Stimulated activated CD4-positive, alpha-beta T cell treated with anti-CD3 and anti-CD28 coated beads, Interleukin-4, amount 100 ng/mL, for 24 hours (primary cell): ENCODE measurements at places on chromosomes 5 and 9.

- DNase-seq = peak; percentile 7
Observed at GRCh38 chr5:107570805-107571531, 99.8 kb downstream of the EFNA5 start.

GRCh38 chr9:131104016-131104740, 7.8 kb downstream of the AIF1L start:
- DNase-seq = no peak

GRCh38 chr5:156971848-156972525, 9.0 kb upstream of the TIMD4 start:
- DNase-seq = no peak

GRCh38 chr9:85630676-85631075, 111.1 kb downstream of the AGTPBP1 start:
- DNase-seq = no peak

DNA sequence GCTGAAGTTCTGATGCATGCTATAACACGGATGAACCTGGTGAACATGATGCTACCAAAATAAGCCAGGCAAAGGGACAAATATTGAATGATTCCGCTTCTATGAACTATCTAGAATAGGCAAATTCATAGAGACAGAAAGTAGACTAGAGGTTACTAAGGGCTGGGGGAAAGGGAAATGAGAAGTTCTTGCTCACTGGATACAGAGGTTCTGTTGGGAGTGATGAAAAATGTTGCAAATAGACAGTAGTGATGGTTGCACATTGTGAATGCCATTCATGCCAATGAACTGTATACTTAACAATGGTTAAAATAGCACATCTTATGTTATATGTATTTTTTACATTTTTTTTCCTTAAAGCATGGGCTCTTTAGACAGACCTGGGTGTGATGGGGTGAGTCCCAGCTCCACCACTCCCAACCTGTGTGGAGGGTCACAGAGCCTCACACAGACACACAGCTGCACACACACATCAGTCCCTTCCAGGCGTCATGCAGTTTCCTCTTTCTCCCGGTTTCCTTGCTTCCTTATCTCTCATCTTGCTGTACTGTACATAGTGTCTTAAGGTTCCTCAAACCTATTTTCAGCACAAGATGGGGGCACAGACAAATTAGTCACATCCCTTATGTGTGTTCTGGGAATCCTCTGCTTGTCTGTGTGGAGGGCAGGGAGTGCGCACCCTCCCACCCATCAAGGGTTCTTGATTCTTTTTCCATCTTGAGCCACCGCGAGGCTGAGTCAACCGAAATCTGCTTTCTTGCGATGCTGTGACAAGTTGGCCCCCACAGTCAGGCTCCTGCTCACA, 192.9 kb downstream of the CRB2 start:
- peak; percentile 78 for DNase-seq

GRCh38 chr9:99748676-99749075, 73.0 kb upstream of the NR4A3 start:
- DNase-seq = no peak

DNA sequence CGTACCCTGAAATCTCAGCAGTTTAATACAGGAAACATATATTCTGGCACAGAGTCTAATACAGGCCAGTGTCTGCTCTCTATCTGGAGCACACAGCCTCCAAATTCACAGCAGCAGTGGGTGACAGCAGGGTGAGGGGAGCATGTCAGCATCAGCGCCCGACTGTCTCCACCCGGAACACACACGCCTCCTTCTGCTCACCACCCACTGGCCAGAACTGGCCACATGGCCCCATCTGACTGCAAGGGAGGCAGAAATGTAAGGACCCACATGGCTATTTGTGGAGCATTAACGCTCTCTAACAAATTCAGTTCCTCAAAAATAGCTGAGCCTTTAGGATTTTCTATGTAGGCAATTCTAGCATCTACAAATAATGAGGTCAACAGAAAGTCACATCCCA, 24.6 kb downstream of the UBE2QL1 start:
- no peak for DNase-seq

DNA sequence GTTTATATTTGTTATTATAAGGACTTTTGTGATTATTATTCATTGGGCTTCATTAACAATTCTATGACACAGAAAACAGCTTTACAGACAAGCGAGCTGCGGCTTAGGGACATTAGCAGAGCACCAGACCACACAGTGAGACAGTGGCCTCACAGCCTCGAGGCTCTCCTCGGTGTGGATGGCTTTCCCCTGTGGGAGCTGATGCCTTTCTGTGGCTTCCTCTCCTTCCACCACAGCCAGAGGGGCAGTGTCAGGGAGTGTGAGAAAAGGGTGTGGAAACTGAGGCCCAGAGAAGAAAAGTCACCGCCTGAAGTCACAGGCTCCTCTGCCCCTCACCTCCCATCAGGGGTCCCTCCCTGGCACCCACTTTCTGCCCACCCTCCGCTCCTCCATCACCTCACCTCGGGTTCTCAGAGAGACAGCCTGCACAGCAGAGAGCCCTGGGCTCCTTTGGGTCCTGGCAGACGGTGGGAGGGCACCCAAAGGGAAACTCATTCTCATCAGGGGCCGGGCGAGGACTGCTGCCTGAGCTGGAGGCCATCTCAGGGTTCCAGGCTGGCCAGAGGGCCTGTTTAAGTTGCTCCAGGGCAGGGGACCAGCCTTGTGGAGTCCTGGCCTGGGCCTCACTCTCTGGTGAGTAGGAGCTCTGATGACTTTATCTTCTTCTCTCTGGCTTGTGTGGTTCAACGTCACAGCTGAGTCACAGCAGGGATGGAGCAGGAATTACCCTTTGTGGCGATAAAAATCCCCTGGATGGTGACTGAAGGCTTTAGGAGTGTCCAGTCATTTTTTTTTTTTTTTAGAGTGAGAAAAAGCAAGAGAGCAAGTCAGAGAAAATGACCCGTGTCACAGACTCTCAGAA, 830 bp downstream of the TRAF1 start:
- DNase-seq = peak; percentile 88

GRCh38 chr5:57184322-57184721, 10.5 kb downstream of the GPBP1 start:
- no peak for DNase-seq

- no peak for DNase-seq
Observed at GRCh38 chr9:134293611-134294152, 32.6 kb upstream of the RXRA start.

- DNase-seq = no peak
Observed at GRCh38 chr9:110592044-110592830, 12.7 kb upstream of the SVEP1 start.

- no peak for DNase-seq
Observed at GRCh38 chr5:88685591-88686541, 197.1 kb downstream of the MEF2C start.

- no peak for DNase-seq
Observed at GRCh38 chr9:73155377-73155776, 3.7 kb downstream of the ANXA1 start.

DNA sequence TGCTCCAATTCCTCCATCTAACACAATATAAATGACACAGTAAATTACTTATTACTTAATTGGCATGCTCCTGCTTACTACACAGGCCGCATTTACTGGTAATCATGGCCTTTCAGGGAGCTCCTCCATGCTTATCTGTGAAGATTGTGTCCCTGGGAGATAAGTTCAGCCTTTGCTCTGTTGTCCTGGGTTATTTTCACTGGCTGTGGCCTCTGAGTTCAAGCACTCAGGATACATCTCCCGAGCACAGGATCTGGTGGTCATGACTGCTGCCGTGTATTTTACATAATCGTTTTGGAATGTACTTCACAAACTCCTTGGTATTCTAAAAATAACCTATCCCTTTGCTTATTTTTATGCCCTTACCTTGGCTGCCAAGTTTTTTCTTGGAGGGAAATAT, 215.7 kb downstream of the ICE1 start:
- no peak for DNase-seq

GRCh38 chr5:73668486-73669111, 42.6 kb downstream of the ARHGEF28 start:
- no peak for DNase-seq

GRCh38 chr5:41876678-41877077, 6.5 kb upstream of the OXCT1 start:
- DNase-seq = no peak

DNA sequence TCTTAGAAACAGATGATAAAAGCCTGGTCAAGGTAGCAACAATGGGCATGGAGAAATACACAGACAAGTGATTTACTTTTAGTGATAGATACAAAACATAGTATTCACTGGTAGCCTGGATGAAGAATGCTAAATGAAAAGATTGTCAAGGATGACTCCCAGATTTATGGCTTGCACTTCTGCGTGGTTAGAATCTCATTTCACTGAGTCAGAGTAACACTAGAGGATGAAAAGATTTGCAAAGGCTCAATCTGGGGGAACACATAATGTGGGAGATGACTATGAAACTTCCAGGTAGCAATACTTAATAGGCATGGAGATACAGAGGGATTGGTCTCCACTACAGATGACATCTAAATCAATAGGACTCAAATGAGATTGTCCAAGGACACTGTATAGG, 38.4 kb downstream of the AGTPBP1 start:
- no peak for DNase-seq

GRCh38 chr9:127777368-127777980, 992 bp downstream of the SH2D3C start:
- DNase-seq = no peak

DNA sequence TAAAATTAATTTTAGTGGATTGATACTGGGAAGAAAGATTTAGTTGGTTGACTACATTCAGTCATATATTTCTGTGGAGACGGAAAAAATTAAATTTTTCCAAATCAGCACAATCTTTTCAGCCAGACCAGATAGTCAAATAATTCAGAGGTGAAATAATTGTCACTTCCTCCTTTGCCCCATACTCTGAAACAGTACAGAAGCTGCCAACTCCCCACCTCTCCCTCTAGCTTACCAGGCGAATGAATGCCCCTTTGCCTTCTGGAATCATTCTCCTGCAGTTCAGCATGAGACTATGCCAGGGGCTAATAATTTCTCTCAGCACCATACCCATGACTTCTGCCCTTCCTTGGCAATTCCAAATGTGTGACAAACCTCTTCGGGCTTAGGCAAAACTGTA, 43.5 kb downstream of the EBF1 start:
- no peak for DNase-seq

- DNase-seq = no peak
Observed at GRCh38 chr9:123611226-123611625, 255.2 kb downstream of the CRB2 start.

GRCh38 chr5:171418982-171419687, at the start of gene FGF18:
Gene FGF18, plus strand, starts transcription at chr5:171419647. Its CDS starts 553 bp downstream, at chr5:171420200.
- DNase-seq = peak; percentile 34

GRCh38 chr9:117624106-117624505, 80.1 kb upstream of the TLR4 start:
- DNase-seq = no peak

DNA sequence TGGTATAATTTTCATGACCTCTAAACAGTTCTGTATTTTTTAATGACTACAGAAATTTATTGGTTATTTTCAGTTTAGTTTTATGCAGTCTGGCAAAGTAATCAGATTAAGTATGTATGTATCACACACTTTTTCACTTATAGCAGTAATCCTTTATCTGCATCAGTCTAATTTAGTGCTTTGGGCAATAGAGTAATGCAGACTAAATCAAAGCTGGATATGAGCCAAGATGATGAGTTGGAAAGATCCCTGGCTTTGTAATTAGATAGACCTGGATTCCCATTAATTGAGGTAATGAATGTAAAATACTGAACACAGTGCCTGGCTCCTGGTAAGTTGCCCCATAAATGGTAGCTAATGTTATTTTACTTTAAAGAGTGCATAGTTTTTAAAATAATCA, 215.4 kb upstream of the TLX3 start:
- no peak for DNase-seq

- no peak for DNase-seq
Observed at GRCh38 chr9:95455714-95456113, 61.1 kb downstream of the PTCH1 start.

DNA sequence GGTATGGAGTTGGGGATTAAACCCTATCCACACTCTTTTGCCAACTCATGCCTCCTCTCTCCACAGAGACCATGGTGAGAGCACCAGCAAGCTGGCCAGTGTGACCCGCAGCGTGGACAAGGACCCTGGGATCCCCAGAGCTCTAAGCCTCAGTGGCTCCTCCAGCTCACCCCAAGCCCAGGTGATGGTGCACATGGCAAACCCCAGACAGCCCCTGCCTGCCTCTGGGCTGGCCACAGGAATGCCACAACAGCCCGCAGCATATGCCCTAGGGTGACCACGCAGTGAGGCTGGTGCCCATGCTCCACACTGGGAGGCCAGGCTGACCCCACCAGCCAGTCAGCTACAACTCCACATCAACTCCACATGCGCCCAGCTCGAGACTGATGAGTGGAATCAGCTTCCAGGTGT, 11.5 kb upstream of the CARD19 start:
- no peak for DNase-seq

DNA sequence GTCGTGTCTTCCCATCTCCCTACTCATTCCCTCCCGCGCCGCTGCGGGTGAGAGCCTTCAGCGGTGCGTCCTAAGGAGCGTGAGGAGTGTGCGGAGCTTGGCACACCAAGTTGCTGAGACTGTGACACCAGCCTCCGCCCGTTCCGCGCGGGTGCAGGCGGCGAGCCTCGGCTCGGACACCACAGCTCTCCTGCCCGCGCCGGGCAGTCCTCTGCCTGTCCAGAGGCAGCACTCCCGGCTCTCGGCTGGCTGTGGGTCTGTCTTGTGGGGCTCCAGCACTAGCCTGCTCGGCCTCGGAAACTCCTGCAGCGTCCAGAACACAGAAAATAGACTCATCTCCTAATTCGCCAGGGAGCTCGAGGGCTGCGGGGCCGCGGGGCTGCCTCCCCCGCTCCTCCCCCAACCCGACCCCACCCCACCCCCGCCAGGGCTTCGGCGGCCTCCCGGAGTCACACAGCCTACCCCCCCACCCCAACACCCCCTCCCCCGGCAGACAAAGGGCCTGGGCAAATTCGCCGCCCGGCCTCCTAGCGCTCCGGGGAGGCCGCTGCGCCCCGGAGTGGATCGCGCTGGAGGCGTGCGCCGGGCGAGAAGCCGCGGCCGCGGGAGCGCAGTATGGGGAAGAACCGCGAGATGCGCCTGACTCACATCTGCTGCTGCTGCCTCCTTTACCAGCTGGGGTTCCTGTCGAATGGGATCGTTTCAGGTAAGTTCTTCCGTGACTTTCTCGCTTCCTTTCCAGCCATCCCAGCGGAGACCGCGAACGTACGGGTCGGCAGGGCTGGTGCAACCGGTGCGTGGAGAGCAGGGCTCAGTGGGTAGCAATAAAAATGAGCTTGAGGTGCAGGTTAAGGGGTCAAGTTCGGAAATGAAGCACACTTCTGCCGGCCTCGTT, at the start of gene ADAMTS19:
ADAMTS19 (plus strand) TSS at position 522 of the 895 bp plus-strand sequence; CDS start at position 616, 94 bp downstream.
- DNase-seq = no peak

GRCh38 chr5:172870715-172871461, 36.8 kb downstream of the ERGIC1 start:
- DNase-seq = no peak

GRCh38 chr5:100828071-100828897, 74.8 kb downstream of the ST8SIA4 start:
- DNase-seq = peak; percentile 25

GRCh38 chr5:58011301-58011700, 448.6 kb downstream of the PLK2 start:
- DNase-seq = no peak

- no peak for DNase-seq
Observed at GRCh38 chr5:20570486-20570885, 582.5 kb upstream of the CDH18 start.

- DNase-seq = no peak
Observed at GRCh38 chr5:41508186-41508585, 2.2 kb downstream of the PLCXD3 start.
